ENCODE measurements at places on chromosomes 11 and 22.

DNA sequence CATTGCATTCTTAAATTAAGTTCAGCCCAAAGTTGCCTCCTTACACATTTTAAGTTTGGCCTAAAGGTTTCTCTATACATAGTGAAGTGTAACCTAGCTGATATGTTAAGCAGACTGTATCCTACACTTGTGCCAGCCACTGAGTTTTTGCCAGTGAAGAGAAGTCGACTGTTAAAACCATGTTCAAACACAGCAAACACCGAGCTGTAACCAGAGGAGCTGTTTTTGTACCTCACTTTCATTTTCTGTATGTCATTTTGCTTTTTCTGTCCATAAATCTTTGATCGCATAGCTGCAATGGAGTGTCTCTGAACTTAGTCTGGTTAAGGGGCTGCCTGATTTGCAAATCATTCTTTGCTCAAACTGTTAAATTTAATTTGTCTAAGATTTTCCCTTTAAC, 403.7 kb downstream of the LUZP2 start:
- DNase-seq: no peak

- peak; percentile 34 for DNase-seq
These were observed 42.4 kb upstream of the WEE1 start for GRCh38 chr11:9530901-9531625.

DNA sequence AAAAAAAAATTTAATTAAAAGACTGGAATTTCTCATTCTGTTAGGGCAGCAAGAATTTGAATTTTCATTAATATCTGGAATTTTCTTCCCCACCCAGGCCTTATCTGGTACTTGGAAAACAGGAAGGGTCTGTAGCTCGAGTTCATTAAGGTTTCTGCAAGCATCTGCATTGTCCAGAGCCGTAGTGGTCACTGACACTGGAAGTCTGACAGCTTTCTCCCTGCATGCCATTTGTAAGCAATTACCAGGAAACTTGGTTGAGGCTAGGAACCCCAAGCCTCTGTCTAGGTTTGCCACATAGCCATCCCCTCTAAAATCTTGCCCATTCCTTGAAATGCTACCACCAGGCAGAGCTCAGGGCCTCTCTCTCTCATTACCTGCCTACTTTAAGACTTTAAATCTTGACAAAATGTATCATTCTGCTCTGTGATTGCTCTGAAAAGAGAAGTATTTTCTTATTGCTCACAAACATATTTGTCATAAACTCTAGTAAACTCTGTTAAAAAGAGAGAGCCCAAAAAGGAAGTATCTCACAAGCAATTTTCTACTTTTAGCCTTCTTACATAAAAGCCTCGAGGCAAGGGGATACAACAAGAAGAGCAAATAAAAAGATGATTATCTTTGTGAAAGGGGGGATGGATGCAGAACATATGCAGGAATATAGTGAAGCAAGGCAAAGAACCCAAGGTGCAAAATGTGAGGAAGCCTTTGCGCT, 5.5 kb upstream of the PGM2L1 start:
- DNase-seq: no peak

DNA sequence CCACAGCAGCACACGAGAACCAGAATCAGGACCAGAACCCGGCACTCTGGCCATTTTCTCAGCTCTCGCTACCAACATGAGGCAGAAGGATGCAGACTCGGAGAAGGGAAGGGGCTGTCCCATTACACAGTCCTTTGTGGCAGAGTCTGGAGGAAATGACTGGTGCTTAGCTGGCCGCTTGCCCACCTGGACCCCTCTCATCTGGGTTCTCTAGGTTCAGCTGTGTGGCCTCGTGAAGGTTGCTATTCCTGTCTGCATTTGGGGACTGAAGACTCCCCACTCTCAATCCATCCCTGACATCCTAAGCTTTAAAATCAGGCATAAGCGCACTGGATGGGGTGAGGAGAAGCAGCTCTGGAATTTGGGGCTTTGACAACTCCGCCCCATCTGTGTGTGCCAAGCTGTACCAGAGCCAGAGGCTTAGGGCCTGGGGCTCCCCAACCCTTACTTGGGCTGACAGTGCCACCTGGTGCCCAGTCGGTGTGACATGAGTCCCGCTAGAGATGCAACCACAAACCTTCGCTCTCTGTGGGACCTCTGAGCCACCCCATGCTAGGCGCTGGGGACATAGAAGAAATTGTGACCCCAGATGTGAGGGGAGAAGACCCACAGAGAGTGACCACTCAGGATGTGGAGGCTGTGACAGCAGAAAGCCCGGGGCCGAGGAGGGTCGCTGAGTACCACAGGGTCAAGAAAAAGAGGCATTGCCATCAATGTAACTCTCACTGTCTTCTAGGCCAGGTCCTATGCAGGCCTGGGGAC, 35.8 kb upstream of the FCHSD2 start:
- peak; percentile 94 for DNase-seq

- no peak for DNase-seq
These were observed 36.4 kb downstream of the KCNQ1 start for GRCh38 chr11:2481253-2481652.

- peak; percentile 74 for DNase-seq
These were observed 550.9 kb upstream of the CCDC90B start for GRCh38 chr11:83836883-83837654.

DNA sequence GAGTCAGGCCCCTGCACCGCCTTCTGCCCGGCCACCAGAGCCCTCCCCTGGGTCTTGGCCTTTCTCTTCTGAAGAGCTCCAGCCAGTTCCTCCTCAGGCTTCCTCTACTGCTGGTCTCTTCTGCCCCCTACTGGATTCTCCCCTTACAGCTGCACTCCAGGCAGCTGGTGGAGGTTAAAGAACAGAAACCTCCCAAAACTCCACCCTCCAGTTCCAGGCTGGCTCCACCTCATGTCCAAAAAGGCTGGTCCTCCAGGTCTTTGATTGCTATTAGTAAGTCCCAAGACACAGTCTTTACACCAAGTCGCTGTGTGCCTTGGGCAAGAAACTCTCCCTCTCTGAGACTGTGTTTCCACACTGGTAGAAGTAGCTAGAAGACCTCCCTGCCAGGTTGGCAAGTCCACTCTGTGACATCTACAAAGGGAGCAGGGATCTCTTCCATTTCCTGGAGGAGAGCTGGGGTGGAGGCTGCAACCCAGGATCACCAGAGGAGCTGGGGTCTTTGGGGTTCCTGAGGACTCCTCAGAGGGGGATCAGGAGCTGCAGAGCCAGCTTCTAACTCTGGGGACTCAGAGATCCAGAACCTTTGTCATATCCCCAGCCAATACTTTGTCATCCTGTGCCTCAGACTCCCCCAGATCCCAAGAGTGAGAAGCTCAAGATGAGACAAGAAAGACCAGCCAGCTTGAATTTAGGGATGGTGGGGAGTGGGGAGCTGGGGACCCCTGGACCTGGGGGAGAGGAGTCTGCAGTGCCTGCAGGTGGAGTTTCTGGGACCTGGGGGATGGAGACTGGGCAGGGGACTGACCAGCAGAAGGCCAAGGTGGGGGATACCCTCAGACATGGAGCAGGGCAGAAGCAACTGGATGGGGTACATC, 3.4 kb upstream of the IGLL5 start:
- DNase-seq: peak; percentile 90

- DNase-seq: no peak
These were observed 1.8 kb downstream of the PRAME start for GRCh38 chr22:22556995-22557925.

GRCh38 chr11:113567867-113568544, 92.8 kb upstream of the DRD2 start:
- no peak for DNase-seq

DNA sequence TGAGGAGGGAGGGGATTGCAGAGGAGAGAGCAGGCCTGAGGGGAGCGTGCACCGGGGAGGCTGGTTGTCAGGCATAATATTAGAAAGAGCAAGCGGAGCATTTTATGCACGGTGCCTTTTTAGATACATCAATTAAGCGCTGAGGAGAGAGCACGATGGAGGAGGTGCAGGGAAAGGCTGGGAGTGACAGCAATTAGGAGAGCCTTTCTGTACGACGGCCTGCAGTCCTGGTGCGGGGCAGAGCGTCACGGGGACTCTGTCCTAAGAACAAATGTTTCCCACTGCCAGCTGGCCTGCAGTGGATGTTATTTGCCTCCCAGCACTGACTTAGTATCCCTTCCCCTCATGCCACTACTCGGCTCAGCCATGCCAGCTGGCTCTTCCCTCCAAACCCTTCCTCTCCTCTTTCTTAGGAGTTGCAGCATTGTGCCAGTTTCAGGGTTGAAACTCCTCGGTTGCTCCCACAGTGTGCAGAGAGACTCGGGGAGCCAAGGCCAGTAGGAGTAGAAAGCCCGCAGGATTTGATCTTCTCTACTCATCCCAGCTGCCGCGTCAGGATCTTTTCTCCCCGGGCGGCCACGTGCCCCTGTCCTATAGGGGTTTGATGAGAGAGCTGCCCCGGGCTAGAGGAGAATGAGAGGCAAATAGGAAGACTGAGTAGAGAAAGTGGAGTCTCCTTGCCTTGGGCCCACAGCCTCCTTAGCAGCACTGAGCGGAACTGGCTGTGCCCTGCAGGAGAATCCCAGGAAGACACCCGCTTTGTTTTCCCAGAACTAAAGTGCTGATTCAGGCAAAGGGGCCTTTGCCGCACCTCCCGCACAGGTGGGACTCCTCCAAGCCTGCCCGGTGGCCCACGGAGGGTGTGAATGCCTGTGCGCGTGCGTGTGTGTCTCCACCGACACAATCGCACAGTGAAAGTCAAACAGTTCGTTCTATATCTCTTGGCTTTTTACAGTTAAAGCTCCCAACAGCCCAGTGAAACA, 875.3 kb downstream of the NTM start:
- DNase-seq: no peak

- no peak for DNase-seq
These were observed 4.0 kb upstream of the TH start for GRCh38 chr11:2175659-2176058.

- DNase-seq: no peak
These were observed 8.3 kb upstream of the FOLR2 start for GRCh38 chr11:72208281-72208680.

- no peak for DNase-seq
These were observed 440.8 kb upstream of the LUZP2 start for GRCh38 chr11:24056051-24056450.

- DNase-seq: peak; percentile 70
These were observed 62.1 kb upstream of the ARFGAP3 start for GRCh38 chr22:42919199-42919598.

GRCh38 chr11:88301488-88302140, 35.9 kb downstream of the CTSC start:
- DNase-seq: no peak

DNA sequence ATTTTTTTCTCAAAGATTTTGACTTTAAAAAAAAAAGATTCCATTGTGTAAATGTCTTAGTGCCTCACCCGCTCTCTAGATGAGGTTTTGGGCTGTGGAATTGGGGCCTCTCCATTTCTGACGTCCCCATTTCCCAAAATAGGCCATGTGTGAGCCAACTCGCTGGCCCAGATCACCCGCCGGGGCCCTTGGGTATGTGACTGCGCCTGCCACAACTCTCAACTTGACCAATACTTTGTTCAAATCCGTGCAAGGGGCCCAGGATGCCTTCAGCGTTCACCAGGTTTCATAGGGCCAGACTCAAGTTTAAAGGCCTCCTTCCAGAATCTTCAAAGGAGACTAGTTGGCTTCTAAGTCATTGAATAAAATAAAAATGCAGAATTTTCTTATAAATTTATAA, 96.0 kb downstream of the DHCR7 start:
- DNase-seq: no peak

DNA sequence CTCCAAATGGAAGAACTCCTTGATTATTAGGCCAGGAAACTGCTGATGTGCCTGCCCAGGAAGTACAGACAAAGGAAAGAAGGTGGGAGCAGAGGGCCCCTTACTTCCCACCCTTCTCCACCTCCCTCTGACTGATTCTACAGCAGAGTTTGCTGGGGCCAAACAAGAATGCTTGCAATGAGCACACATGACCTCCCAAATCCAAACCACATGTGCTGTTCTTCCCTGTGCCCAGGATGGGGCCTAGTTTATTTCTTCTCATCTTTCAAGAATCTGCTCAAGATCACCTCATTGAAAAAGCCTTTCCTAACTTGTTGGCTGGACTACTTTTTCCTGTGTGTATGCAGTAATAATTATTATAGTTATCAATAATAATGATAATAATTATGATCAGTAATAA, 286.1 kb downstream of the RAB38 start:
- no peak for DNase-seq

DNA sequence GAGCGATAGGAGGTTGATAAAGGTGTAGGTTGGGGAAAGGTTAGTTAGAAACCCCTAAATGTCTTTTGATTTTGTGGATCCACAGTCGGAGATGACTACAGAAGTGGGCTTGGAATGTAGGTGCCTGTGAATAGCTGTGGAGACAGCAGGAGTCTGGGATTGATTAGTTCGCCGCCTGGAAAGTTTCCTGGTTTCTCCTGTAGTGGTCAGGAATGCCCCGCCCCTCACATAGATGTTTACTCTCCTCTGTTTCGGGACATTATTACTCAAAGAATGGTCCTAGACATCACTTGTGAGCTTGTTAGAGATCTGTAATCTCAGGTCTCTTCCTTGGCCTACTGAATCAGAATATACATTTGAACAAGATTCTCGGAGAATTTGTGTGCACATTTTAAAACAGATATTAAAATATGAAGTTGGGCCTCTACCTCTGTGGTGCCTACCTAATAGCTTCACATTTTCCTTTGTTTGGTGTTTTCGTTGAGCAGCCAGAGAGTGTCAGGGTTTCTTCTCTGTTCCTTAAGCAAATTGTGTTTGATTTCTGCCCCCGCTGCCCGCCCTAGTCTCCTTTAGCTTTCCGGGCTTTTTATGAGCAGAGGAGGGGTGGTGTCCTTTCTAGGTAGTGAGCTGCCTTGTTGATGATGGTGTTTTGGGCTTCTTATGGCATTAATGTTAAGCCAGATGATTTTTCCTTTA, 89.4 kb downstream of the PPP6R3 start:
- DNase-seq: no peak

DNA sequence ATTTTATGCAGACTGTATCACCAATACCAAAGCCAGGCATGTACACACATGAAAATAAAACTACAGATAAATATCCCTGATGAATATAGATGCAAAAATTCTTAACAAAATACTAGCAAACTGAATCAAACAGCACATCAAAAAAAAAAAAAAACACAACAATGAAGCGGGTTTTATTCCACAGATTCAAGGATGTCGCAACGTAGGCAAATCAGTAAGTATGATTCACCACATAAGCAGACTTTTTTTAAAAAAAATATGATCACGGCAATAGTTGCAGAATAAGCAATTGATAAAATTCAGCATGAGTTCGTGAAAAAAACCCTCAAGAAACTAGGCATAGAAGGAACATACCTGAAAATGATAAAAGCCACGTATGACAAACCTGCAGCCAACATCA, 21.3 kb downstream of the OR51F1 start:
- DNase-seq: no peak
